ENCODE measurements at places on chromosomes 5 and 9.
A peak's percentile ranks its signal among the peaks of the same experiment; 100 is the strongest.

DNA sequence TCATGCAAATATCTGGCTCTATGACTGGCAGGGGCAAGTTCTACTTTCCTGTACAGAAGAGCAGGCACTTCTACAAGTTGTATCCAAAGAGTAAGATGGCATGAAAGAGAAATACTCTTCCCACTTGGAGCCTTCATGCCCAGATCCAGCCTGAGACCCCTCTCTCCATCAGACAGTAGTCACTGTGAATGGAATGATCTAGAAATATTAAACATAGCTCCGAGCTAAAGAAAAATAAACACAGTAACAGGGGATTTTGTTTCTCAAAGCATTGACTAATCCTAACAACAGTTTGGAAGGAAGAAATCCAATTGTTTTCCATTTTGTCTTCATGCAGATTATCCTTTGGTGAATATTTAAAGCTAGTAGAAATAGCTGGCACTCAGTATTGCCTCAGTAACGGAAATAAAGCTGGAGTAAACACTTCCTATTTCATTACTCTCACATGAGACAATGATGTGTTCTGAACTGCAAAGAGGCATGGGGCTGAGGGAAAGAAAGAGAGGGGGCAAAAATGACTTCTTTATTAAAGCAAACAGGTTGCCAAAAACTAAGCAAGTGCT is 100.0 kb downstream of the SEMA5A start:
- DNase-seq = no peak

- no peak for DNase-seq
These were observed 12.3 kb upstream of the ADGRV1 start for GRCh38 chr5:90546216-90546837.

DNA sequence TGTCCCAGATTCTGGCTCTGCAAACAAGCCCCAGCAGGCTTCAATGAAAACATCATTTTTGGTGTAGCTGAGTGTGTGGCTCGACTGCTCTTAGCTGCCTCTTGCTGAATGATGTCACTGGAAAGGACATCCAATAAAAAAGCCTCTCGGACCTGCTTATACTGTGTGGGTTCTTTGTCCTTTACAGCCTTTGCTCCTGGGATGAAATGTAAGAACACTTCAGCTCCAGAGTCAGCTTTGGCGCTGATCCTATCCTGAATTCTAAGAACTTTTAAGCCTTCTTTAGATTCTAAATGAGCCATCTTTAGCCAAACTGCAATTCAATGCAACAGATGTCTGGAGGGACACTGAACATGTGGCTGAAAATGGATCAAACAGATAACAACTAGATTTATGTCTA is 404.6 kb upstream of the C9orf72 start:
- no peak for DNase-seq

DNA sequence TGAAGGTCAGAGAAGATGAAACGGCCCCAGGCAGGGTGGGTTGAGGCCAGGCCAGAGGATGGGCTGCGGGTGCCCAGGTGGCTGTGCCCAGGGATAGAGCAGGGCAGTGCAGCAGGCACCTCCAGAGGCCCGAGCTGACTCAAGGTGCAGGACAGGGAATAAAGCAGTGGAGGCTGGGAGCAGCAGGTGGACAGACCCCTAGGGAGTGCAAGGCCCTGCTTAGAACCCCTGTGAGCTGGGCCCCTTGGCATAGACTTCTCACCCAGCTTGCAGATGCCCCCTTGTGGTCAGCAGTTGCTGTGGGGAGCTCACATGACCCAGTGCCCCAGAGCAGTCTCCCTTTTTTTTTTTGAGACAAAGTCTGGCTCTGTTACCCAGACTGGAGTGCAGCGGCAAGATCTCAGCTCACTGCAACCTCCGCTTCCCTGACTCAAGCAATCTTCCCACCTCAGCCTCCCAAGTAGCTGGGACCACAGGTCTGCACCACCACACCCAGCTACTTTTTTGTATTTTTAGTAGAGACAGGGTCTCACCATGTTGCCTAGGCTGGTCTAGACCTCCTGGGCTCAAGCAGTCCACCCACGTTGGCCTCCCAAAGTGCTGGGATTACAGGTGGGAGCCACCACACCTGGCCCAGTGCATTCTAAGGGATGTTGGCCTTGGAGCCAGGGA is 118.8 kb downstream of the WNK2 start:
- peak; percentile 54 for DNase-seq

GRCh38 chr5:60810438-60811085 is 33.5 kb downstream of the ELOVL7 start:
- peak; percentile 67 for DNase-seq

DNA sequence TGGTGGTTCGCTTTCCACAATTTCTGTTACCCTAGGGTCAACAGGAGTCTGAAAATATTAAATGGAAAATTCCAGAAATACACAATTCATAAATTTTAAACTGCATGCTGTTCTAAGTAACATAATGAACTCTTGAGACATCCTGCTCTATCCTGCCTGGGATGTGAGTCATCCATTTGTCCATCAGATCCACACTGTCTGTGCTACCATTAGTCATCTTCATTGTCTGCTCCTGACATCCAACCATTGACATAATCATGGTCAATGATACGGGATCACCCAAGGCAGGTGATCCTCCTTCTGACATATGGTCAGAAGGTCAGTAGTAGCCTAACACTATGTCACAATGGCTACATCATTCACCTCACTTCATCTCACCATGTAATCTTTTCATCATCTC is 276.7 kb upstream of the KIF2A start:
- no peak for DNase-seq

DNA sequence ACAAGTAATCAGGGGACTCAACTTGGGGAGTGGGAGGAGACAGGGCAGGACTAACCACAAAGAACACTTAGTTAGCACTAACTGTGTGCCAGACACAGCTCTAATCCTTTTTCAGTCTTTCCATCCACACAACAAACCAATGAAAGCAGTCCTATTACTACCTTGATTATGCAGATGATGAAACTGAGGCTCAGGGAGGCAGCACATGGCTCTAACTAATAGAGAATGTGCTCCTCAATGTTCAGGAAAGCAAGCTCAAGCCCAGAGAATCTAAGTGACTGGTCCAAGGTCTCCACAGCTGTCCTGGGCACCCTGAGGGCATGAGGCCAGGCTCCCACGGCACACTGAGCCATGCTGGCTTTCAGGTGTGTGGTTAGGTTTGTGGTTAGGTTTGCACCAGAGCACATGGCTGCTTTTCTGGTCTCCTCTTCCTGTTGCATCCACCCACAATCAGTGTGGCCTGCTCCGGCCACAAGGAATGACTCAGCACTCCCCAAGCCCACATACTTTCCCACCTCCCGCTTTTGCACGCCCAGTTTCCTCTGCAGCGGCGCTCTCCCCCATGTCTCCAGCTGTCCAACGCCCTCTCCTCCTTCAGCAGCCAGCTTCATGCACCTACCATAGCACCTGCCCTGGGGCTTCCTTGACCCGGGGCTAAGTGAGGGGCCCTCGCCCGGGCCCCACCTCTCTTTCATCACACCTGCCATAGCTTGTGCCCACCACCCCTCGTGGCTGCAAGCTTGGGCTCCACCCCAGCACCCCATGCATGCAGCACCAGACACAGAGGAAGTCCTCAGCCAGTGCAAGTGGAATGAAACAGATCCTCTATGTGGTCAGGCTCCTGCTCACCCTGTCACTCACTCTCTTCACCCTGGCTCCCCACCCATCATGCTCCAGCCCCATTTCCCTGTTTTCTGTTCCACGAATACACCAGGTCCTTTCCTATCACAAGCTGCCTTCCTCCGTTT is 133.1 kb downstream of the GABBR2 start:
- DNase-seq = peak; percentile 89

DNA sequence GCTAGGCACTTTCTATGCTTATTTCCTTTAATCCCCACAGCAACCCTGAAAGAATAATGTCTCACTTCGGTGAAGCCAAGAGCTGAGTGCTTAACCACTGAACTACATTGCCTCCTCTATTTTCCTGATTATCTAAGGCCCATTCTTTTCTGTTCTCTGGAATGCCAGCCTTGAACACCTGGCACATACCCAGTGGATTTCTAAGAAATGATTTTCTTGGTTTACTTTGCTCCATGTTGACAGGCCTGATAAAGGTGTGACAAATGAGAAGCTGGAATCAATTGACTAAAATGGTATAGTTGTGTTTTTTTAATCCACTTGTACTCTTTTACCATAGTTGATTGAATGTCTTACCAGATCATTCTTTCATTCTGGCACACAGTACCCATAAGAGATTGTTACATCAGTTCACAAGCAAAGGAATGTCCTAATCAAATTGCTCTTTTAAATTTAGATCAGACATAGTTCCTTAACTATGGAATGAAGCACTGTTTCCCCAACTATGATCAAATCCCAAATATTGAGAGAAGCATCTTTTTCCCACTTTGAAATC is 9.0 kb upstream of the ENC1 start:
- peak; percentile 70 for DNase-seq

DNA sequence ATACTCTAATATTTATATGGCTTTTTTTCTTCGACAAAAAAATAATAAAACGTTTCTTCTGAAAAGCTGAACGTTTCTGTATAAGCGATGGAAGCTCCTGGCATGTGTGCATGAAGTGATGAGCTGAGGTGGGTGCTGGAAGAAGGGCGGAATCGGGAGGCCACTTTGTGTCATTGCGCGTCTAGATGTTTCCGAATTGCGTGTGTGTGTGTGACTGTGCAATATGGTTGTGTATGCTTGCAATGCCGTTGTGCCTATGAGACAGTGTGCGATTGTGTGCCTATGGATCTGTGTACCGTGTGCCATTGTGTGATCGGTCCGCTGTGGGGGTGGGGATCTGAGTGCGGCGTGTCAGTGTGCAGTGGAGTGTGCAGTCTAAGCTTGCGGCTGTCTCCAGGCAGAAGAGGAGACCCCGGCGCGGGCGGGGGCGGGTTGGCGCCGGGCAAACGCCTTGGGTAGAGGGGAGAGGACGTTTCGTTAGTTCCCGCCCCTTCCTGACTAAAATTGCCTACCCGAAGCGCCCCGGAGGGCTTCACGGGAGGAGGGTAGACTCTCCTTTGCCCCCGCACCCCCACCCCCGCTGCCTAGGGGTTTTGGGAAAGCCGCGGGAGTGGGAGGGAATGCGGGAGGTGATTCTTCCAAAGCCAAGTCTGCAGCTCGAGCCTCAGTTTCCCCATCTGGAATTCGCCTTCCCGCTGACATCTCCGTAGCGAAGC is 24.2 kb downstream of the PCDHGC5 start:
- DNase-seq = no peak

- DNase-seq = no peak
These were observed 36.0 kb upstream of the CLPTM1L start for GRCh38 chr5:1380910-1381309.

DNA sequence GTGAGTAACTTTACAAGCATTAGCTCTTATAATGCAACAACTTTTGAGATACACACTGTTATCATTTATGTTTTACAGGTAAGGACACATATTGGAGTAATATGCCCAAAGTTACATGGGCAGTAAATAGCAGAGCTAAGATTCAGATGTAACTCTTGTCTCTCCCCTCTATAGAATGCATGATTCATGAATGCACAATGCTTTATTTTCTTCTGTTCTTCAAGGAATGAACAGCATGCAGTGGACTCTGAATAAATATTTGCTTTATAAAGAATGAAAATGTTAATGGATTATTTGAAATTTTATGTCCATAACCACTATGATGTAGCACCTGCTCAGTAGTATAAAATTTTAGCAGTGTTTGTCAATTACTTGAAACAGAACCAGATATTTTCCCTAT is 629.5 kb downstream of the KCTD16 start:
- no peak for DNase-seq

- no peak for DNase-seq
These were observed 132.7 kb downstream of the GRIA1 start for GRCh38 chr5:153623124-153623523.

GRCh38 chr5:135482381-135482933 is 30.3 kb upstream of the TIFAB start:
- no peak for DNase-seq

DNA sequence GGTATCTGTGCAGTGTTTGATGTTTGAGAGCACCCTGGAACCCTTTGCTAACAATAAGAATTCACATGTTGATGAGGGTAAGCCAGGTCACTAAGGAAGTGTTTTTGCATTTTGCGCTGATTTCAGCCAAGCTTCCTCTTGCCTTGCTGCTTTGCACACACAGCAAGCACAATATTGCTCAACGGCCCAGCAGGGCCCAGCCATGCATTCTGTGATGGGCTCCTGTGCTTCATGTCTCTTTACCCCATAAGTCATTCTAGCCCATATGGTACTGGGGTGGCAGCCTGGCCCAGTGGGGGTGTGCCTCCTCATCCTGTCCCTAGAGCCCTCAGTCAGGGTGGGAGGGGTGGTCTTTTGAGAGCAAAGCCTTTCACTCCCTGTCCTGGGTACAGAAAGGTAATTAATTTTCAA is 481.3 kb downstream of the GADD45G start:
- no peak for DNase-seq

DNA sequence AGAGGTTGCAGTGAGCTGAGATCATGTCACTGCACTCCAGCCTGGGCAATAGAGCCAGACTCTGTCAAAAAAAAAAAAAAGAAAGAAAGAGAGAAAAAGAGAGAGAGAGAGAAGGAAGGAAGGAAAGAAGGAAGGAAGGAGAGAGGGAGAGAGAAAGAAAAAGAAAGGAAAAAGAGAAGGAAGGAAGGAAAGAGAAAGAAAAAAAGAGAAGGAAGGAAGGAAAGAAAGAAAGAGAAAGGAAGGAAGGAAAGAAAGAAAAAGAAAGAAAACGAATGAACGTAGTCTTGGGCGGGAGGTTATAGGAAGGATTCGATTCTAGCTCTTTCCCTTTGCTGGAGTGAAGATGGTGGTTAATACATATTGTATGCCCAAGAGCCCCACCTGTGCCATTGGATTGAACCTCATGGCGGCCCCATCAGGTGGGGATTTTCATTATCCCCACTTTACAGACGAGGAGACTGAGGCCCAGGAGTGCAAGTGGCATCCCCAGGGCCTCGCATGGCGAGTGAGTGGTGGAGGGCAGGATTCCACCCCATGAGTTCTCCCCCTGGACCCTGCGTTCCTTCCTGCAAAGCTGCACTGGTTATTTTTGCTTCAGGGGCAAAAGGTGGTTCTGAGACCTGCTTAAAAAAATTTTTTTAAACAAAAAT is 80.9 kb upstream of the ASS1 start:
- no peak for DNase-seq

DNA sequence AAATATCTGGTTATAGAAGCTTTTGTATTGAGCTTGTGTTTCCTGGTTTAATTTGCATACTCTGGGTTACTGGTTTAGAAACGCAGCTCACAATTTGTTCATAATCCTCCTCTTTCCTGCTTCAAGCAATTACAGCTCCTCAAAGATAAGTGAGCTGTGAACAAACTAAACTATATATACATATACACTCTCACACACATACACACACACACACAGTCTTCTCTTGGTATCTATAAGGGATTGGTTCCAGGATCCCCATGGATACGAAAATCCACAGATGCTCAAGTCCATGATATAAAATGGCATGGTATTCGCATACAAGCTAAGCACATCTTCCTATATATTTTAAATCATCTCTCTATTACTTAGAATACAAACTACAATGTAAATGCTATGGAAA is 510.9 kb upstream of the CDH18 start:
- DNase-seq = no peak

- DNase-seq = no peak
These were observed 40.9 kb upstream of the SARDH start for GRCh38 chr9:133779081-133779480.

- DNase-seq = no peak
These were observed 917.0 kb downstream of the CDH9 start for GRCh38 chr5:26121338-26121737.

GRCh38 chr9:77912895-77913693 is 118.5 kb downstream of the GNAQ start:
- peak; percentile 76 for DNase-seq

All from NCI-H226 (cell line).